Heart left ventricle (tissue), 16 donors: ENCODE measurements at places on chromosomes 6 and 20. TPM values are rescaled to one million over a fixed set of nuclear protein-coding genes. Genes with fewer than 3 reads are reported as not detected.

SIRPD gene
- 1.1 TPM for total RNA-seq

ZBTB2 gene
- 4.1 TPM for total RNA-seq

THBS2 gene
- 34.5 TPM for total RNA-seq

KCNS1 gene
- not detected for total RNA-seq

SYTL3 gene
- 14.6 TPM for total RNA-seq

OR12D3 gene
- total RNA-seq: not detected

PRR18 gene
- total RNA-seq: not detected

SDC4 gene
- total RNA-seq: 98.0 TPM

DSN1 gene
- total RNA-seq: 5.3 TPM

OPRM1 gene
- total RNA-seq: not detected

SEL1L2 gene
- total RNA-seq: 0.90 TPM
